HuH-7 (cell line): ENCODE measurements at places on chromosomes 4 and X.

- DNase-seq: no peak
These were observed 76.4 kb upstream of the PGRMC2 start for GRCh38 chr4:128363966-128364365.

- DNase-seq: no peak
These were observed 1240.2 kb downstream of the FAM133A start for GRCh38 chrX:94914235-94914634.

DNA sequence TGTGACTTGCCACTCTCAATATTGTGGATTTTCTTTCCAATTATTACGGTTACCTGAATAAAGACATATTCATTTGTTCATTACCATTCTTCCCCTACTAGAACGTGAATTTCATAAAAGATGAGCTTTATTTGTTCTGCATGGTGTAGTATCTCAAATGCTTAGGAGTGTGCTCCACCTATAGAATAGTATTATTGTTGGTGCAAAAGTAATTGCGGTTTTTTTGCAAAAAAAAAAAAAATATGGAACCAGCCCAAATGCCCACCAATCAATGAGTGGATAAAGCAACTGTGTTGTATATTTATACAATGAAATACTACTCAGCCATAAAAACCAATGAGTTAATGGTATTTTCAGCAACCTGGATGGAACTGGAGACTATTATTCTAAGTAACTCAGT lies 525.5 kb upstream of the PRKX start:
- no peak for DNase-seq

GRCh38 chr4:186190581-186191199 lies 677 bp upstream of the CYP4V2 start:
- DNase-seq: peak; percentile 12

GRCh38 chrX:155005190-155005589 lies 17.3 kb downstream of the F8 start:
- DNase-seq: no peak

DNA sequence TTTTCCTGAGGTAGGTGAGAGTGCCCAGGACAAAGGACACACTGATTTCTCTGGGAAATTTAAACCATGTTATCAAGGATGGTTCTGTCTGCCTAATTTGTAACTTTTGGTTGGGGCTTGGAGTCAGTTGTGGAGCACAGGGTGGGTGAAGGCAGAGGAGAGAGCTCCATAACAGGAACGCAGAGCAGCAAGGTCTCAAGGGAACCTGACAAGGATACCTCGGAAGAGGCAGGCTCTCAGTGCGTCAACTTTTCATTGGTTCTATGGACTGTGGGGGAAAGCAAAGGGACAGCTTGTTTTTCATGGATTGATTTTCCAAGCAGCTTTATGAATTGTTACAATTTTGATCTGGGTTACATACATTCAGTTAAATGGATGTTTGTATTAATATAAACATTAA lies 110.4 kb downstream of the SLIT2 start:
- no peak for DNase-seq

- DNase-seq: no peak
These were observed 636.5 kb upstream of the SLIT2 start for GRCh38 chr4:19615086-19615689.
